Midbrain (tissue), 1 donor: ENCODE measurements at places on chromosomes 16 and 17.

- DNase-seq = peak; percentile 4
Measured at GRCh38 chr16:70746040-70746707, 54.8 kb downstream of the VAC14 start.

DNA sequence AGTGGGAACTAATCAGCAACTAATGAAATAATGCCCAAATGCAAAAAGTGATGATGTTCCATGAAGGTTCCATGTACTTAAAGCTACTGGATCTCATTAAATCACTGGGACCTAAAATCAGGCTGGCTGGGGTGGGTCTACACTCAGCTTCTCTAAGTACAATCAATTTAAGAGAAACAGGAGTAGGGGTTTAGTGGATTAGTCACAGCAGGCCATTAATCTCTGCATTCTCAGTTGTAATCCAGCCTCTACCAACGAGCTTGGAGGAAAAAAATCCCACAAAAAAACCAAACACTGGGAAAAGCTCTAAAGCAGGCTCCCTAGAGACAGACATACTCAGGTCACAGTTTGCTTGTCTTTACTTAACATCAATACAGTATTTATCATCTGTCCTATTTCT lies 15.0 kb downstream of the CA10 start:
- DNase-seq = no peak

GRCh38 chr16:68079626-68080344 lies 5.4 kb upstream of the NFATC3 start:
- peak; percentile 24 for DNase-seq

DNA sequence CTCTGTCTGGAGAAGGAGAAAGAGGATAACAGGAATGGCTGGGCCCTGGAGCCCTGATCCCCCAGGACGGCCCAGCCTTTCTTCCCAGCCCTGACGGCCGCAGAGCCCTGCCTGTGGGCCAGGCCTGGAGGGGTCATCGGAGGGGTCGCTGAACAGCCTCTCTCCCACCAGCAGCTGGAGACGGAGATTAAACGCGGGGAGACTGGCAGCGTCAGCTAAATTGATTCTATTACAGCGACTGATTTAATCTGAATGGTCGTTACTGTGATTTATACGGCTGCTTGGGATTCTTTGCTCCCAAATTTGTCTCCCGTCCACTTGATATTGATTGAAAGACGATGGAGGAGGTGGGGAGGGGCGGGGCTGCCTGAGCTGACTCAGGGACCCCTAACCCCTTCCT lies 7.1 kb upstream of the CDH15 start:
- DNase-seq = no peak

DNA sequence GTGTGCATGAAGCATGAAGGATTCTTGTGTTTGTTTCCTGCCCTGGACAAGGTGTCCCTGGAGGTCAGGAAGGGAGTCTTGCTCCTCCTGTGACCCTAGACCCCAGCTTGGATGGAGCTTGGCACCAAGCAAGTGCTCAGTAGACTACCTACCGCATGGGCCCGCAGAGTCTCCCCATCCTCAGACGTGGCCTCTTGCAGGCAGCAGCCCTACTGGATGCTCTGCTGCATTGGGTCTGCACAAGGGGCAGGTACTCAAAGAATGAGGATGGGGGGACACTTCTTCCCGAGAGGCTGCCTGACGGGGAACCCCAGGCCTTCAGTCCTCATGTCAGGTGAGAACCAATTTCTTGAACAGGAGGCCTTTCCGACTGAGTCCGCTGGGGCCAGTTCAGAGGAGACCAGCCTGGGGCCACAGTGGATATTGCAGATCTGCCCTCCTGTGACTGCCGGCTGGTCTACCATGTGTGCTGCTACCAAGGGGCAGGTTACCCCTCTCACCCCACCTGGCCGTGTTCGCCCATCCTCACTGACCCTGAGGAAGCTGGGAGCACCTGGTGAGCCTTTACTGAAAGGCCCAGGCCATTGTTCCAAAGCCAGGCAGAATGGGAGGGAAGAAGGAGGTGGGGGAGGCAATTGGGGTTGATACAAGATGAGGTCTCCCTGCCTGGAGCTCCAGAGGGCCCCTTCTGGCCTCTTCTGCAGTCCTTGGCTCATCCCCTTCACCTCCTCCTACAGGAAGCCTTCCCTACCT lies 206.3 kb downstream of the RAB11FIP4 start:
- DNase-seq = no peak

- DNase-seq = no peak
Measured at GRCh38 chr17:32288615-32289014, 23.0 kb downstream of the RHBDL3 start.

- DNase-seq = peak; percentile 63
Measured at GRCh38 chr16:83887080-83887479, 11.8 kb upstream of the MLYCD start.
